Stimulated activated CD4-positive, alpha-beta T cell treated with anti-CD3 and anti-CD28 coated beads, Interleukin-1b, Interleukin-23, amount 100 ng/mL, for 4 hours (primary cell): ENCODE measurements at places on chromosomes 3 and 15.

- no peak for DNase-seq
These were observed 40.1 kb downstream of the FNDC3B start for GRCh38 chr3:172079326-172079976.

DNA sequence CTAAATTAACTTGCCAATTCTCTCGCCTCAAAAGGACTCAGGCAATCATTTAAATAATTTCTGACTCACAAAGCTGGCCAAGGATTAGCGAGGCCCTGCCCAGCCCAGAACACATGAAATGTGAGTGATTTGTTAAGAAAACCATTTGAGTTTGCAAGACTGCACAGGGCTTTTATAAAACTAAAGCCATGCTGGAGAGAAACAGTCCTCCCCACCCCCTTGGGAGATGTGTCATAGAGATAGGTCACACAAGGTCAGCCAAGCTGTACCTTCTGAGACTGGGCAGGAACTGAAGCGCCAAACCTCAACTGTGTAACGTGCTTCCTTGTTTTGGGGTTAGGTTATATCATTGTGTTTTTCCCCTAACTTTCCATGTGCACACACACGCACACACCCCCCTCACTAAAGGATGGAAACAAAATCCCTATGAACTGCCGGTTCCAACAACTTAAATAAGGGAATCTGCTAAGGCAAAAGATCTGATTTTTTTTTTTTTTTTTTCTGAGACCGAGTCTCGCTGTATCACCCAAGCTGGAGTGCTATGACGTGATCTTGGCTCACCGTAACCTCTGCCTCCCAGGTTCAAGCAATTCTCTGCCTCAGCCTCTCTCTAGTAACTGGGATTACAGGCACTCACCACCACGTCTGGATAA, 8.1 kb downstream of the SPATA12 start:
- no peak for DNase-seq

DNA sequence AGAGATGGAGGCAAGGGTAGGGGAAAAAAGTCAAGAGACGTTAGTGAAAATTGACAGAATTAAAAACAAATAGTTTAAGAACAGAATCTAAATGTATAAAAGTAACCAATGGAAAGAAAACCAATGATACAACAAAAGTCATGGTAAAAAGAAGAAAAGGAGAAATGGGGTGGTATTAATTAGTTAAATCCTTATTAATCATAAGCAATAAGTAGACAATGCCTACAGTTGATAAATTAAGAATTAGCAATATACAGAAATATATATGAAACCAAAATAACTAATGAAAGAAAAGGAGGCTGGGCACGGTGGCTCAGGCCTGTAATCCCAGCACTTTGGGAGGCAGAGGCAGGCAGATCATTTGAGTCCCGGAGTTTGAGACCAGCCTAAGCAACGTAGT, 23.8 kb downstream of the EPM2AIP1 start:
- DNase-seq = no peak

- no peak for DNase-seq
These were observed 848 bp upstream of the GOLGA8B start for GRCh38 chr15:34584330-34584668.

GRCh38 chr3:189053322-189053721, 118.4 kb upstream of the TPRG1 start:
- no peak for DNase-seq

DNA sequence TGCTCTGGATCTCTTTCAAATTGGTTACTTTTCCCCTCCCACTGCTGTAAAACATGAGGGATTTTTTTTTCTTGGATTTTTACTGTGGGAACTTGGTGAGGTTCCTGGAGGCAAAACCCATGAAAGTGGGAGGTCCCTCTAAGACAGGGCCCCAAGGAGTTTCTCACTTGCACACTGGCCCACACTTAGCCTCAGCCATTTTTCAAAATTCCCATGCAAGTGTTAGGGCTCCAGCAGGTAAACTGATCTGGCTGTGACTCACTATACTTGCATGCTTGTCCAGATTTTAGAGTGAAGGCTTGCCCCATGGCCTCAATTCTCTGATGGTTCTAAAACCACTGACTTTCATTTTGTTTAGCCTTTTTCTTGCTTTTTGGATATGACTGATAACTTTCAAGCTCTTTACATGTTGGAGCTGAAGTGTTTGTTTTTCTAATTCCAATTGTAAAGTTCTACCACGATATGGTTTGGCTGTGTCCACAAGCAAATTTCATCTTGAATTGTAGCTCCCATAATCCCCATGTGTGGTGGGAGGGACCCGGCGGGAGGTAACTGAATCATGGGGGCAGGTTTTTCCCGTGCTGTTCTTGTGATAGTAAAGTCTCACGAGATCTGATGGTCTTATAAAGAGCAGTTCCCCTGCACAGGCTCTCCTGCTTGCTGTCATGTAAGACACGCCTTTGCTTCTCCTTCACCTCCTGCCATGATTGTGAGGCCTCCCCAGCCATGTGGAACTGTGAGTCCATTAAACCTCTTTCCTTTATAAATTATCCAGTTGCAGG, 37.7 kb downstream of the MCCC1 start:
- no peak for DNase-seq

- DNase-seq = no peak
These were observed 423.8 kb upstream of the CFAP20DC start for GRCh38 chr3:59473636-59474035.

- DNase-seq = no peak
These were observed 261.8 kb downstream of the EPHB1 start for GRCh38 chr3:135056733-135057310.

GRCh38 chr15:52673312-52673711, 5.9 kb downstream of the ATOSA start:
- no peak for DNase-seq

- DNase-seq = no peak
These were observed 177.2 kb upstream of the TLE3 start for GRCh38 chr15:70274908-70275307.

GRCh38 chr3:168878655-168879054, 782.9 kb upstream of the GOLIM4 start:
- no peak for DNase-seq

DNA sequence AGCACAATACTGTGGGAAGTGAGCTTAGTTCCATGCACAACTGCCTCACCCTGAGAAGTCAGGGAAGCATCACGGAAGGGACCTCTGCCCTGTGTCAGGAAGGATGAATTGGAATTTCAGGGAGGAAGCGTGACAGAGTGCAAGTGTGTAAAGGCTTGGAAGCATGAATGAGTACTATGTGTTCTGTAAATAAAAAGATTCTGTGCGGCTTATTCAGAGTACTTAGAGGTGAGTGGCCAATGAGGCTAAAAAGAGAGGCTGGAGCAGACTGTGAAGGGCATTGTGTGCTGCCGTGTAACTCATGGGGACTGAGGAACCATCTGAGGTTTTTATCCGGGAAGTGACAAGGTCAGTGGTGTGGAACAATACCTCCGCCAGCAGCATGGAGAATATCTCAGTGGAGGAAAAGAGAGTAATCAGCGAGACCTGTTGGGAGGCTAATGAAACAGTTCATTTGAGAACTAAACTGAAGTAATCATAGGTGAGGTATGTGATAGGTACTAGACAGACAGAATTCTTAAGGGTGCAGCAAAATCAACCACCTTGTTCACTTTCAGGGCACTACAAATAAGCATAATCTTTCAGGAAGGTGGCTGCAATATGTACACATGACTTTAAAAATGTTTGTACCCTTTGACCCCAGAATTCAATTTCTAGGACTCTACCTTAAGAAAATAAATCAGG, 64.9 kb upstream of the SPRED1 start:
- DNase-seq = no peak

GRCh38 chr3:175732017-175732416, 872.9 kb downstream of the NAALADL2 start:
- DNase-seq = no peak

DNA sequence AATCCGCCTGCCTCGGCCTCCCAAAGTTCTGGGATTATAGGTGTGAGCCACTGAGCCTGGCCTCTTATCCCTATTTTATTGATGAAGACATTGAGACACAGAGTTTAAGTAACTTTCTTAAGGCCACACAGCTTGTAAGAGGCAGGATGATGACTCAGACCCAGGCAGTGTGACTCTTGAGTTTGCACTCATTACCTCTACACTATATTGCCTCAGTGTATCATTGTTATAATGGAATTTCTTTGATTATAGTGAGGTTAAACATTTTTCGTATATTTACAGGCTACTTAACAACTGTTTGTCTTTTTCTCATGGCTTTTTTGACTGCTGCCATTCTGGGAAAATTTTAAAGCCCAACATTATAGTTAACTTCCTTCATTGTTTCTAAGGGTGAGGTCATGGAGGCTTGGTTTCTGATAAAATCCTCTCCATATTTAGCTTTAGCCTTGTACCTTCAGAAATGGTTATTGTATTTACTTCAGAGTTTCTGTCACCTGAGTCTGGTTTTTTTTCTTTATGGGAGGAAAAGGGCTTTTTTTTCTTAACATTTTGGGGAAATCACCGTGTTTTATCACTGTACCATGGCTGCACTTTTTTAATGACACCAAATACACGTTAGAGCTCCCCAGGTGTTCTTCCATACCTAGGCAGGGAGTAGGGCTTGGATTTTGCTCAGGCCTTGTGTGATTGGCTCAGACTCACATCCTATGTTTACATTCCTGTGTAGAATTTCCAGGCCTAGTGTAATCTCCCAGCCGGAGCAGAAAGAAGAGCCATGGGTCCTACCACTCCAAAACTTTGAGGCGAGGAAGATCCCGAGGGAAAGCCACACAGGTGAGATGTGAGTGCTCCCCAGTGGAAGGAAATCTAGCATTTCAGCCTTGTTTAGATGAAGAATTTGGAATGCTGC, 6.3 kb downstream of the ZNF774 start:
- no peak for DNase-seq

GRCh38 chr3:115321400-115321805, 174.3 kb upstream of the ZBTB20 start:
- DNase-seq = no peak
